ENCODE measurements at places on chromosomes 16 and 17.
A peak's percentile ranks its signal among the peaks of the same experiment; 100 is the strongest.

- DNase-seq, result no peak
- no peaks in the 10 kb centered on the region for H3K4me1 ChIP-seq
- no peak overlapping the region for H3K27ac ChIP-seq
- no peaks in the 10 kb centered on the region for H3K36me3 ChIP-seq
- H3K4me3 ChIP-seq, result no peak overlapping the region
Measured at GRCh38 chr17:28871056-28871579, 16.3 kb downstream of the ERAL1 start.

GRCh38 chr17:50200457-50201275 lies 765 bp downstream of the COL1A1 start:
- H3K27me3 ChIP-seq, result no peaks in the 10 kb centered on the region
- peak; percentile 88 for DNase-seq
- peak overlapping the region; percentile 45 for H3K27ac ChIP-seq
- H3K4me3 ChIP-seq, result peak overlapping the region; percentile 75
- no peaks in the 10 kb centered on the region for H3K36me3 ChIP-seq
- H3K4me1 ChIP-seq, result peaks cover 10% of the 10 kb centered on the region

DNA sequence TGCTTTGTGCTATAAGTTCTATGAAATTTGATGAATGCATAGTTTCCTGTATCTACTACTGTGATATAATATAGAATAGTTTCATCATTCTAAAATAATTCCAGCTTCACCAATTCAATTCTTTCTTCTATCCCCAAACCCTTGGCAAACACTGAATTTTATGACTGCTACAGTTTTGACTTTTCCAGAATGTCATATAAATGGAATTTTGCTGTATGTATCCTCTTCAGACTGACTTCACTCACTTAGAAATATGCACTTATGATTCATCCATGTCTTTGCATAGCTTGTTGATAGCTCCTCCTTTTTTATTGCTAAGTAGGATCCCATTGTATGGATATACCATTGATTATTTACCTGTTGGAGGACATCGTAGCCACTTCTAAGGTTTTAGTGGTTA lies 89.1 kb upstream of the HS3ST3A1 start:
- no peak overlapping the region for H3K27ac ChIP-seq
- H3K4me3 ChIP-seq, result no peak overlapping the region
- H3K4me1 ChIP-seq, result no peaks in the 10 kb centered on the region
- no peaks in the 10 kb centered on the region for H3K36me3 ChIP-seq
- no peaks in the 10 kb centered on the region for H3K27me3 ChIP-seq

DNA sequence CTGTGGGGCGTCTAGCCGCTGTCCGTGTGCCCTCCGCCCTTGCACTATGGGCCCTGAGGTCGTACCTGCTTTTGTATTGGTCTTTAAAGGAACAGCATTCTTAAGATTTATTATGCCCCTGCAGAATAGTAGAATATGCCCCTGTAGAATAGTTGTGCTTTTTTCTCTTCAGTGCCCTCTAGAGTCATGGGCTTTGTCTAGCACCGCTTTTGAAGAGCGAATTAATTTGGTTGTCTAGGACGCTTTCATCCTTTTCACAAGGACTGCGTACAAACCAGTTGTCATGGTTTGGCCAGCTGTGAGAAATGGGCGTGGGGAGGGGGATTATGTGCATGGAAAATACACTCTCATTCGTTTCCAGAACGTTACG lies 621 bp downstream of the CEP95 start:
- peak overlapping the region; percentile 95 for H3K4me3 ChIP-seq
- H3K36me3 ChIP-seq, result peaks cover 60% of the 10 kb centered on the region
- DNase-seq, result no peak
- H3K27ac ChIP-seq, result peak overlapping the region; percentile 90
- H3K4me1 ChIP-seq, result peaks cover 12% of the 10 kb centered on the region
